ENCODE measurements at places on chromosomes 5 and 9.

- DNase-seq = no peak
These were observed 33.5 kb upstream of the HOMER1 start for GRCh38 chr5:79547429-79547822.

GRCh38 chr5:178450121-178451028 is 139.8 kb downstream of the COL23A1 start:
- DNase-seq = no peak

DNA sequence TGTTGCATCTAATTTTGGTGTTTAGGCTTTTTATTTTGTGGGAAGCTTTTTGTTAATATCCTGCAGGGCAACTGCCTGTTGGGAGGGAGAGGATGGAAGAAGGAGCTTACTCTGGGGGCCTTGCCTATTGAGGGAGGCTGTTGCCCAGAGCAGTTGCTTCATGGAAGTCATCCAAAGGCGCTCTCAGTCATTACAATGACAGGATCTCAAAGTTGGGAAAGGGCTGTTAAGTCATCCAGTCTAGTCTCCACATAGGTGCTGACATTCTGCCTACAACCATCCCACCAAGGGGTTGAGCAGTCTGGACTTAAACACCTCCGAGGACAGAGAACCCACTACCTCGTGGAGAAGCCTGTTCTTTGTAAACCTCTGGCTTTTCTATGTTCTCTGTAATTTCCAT is 13.2 kb downstream of the SAP30L start:
- no peak for DNase-seq

DNA sequence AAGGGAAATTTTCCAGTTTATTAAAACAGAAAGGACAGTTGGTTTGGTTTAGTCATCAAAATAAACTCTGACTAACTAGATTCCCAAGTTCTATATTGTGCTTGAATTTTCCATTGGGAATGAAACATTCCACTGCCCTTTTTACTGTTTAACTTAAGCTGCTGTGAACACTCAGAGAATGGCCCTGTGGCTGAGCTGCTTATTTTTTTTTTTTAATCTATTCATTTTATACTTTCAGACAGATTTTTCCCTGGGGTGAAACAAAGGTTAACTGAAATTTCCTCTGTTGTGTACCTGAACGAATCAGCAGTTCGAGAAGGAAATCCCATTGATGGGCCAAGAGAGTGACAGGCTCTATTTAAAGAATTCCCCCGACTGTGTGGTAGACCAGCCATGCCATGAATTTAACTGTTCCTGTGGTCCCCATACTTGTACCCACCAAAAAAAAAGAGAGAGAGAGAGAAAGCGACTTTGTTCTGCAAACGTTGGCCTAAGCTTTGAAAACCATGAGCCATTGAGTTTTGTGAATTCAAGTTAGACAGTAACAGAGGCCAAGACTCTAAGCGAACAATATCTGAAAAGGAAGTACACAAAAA is 138.7 kb upstream of the GRHPR start:
- no peak for DNase-seq

- DNase-seq = no peak
These were observed 41.5 kb downstream of the SH3PXD2B start for GRCh38 chr5:172412724-172413286.

GRCh38 chr9:114574438-114574837 is 13.1 kb upstream of the ATP6V1G1 start:
- no peak for DNase-seq

DNA sequence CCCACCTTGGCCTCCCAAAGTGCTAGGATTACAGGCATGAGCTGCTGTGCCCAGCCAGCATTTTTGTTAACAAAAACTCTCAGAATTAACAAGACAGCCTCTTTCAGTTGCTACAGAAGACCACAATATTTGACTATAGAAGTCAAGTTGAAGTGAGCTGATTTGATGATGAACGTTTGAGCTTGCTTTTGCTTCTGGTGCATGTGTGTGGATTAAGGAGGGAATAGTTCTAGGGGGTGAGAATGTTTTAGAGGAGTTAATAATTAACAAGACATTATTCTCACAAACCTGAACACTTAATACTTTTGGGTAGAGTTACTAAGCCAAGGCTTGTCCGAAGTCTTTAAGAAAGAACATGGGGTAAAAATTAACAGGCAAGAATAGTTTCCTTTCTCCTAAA is 191.6 kb downstream of the TENT4A start:
- no peak for DNase-seq

DNA sequence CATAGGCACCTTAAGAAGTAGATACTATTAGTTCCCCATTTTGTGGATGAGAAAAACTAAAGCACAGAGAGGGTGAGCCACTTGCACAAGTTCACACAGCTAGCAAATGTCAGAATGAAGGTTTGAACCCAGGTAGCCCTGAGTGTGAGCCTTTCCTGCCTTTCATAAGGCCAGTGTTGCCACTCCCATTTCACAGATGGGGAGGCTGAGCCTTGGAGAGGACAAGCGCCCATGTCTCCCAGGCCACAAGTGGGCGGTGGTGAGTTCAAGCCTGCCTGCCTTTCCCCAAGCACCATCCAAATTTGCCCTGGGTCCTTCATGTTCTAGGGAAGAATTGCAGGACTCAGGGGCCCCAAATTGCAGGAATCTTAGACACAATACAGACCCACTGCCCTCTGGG is 50.6 kb downstream of the LHX2 start:
- DNase-seq = no peak

GRCh38 chr9:133403766-133404453 is 13.9 kb downstream of the REXO4 start:
- no peak for DNase-seq

DNA sequence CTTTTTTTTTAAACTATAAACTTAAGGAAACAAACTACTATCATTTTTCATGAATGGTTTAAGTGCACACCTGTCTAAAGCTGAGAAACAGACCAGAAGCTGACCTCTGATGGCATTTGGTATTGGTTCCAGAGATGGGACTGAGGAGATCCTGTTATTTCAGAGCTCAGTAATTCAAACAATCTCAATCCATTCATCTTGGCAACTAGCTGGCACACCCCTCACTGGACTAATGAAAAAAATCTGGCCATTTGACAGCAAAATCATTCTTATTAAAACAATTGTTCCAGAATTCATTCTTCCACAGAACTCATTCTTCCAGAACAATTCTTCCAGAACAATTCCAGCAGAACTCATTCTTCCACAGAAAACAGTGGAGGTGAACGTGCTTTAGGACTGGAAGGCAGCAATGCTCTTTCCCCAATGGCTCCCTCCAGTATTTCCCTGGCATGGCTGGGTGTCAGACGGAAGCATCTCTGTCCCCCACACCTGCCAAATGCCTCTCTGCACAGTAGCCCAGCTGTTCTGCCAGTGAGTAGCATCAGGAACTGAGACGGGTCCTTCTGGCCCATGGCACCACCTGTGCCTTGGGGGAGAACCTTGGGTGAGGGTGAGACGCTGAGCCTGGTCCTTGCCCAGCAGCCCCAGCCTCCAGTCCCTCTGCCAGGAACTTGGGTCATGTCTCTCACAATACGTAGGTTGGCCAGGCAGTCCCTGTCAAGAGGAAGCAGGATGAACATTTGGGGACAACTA is 87.5 kb upstream of the EQTN start:
- no peak for DNase-seq

- no peak for DNase-seq
These were observed 4.8 kb upstream of the PAM start for GRCh38 chr5:102750151-102750834.

GRCh38 chr9:91162784-91163443 is 198.8 kb downstream of the AUH start:
- no peak for DNase-seq

DNA sequence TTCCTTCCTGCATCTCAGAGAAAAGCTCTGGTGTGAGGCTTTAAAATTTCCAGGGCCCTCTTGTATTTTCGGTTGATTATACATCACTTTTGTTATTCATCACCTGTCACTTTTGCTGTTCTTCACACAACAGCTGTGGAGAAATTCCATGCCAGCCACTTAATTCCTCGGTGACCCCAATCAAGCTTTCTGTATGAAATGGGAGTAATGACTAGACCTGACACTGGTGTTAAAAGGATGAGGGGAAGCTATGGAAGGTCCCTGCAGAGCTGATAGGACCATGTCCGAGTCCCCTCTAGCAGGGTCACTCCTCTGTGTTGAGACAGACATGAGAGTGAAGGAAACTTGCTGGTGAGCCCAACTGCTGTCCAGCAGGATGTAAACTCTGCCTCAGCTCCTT is 59.7 kb downstream of the GPR21 start:
- no peak for DNase-seq

GRCh38 chr9:116383936-116384335 is 230.3 kb downstream of the PAPPA start:
- DNase-seq = no peak

GRCh38 chr5:148910686-148911361 is 84.4 kb downstream of the ADRB2 start:
- peak; percentile 96 for DNase-seq

Measured in SW 1271 (cell line).